T-helper 2 cell (primary cell): ENCODE measurements at places on chromosomes 2 and 18.

- no peak for DNase-seq
These were observed 9.2 kb downstream of the ACOXL start for GRCh38 chr2:110741491-110741980.

- no peak for DNase-seq
These were observed 60.7 kb downstream of the ASXL2 start for GRCh38 chr2:25817630-25818029.

DNA sequence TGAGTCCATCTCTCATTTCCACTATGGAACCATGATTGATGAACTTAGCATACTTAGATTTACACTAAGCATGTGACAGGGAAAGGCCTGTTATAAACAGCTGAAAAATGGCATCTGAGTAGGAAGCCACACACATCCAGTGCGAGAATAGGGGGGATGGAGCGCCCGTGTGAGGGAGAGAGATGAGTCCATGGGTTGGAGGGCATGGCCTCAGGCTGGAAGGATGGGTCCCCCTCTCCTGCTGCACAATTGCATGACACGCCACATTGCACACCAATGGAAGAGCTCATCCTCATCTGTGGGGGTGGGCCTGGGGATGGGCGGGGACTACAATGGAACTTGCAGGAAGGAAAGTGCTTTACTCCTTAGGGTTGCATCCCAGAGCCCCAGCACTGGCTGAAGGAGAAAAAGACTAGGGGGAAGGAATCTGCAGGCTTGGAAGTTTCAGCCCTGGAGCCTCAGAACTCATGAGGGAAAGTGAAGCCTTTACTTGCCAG is 46.4 kb upstream of the CXCR4 start:
- no peak for DNase-seq

DNA sequence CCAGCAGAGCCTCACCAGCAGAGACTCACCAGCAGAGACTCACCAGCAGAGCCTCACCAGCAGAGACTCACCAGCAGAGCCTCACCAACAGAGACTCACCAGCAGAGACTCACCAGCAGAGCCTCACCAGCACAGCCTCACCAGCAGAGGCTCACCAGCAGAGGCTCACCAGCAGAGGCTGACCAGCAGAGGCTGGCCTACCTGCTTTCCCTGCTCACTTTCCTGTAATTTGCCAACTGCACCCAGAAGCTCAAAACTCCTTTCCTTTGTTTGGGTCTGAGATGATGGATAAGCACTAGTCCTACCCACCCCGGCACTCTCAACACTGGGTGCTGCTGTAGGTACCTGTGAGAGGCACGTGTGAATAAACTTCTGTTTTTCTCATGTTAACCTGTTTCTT is 36.4 kb upstream of the PXDN start:
- DNase-seq: no peak

- DNase-seq: no peak
These were observed 21.0 kb upstream of the PAX3 start for GRCh38 chr2:222319586-222320435.

DNA sequence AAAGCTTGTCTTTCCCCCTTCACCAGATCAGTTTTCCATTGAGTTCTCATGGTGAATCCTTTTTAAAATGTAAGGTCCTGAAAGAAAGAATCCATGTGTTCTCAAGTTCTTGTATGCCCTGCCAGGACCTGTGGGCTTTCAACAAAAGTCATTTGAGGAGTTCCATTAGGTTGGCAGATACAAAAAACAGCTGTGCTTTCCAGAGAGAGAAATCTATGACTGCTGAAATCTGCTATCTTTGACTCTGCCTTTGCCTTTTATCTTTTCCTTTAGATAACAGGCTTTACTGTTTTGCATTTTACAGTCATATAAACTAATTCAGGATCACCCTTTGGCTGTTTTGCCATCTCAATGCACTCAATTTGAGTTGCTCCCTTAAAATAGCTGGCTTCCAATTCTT is 59.7 kb downstream of the CXCR4 start:
- no peak for DNase-seq

GRCh38 chr2:142796588-142796987 is 80.9 kb upstream of the KYNU start:
- DNase-seq: no peak

GRCh38 chr2:191217580-191217979 is 27.6 kb upstream of the MYO1B start:
- DNase-seq: no peak
